Dorsolateral prefrontal cortex (tissue), 122 donors: ENCODE measurements at places on chromosomes 13 and 19.

GRCh38 chr19:55605637-55606470, at the start of gene ZNF865:
ZNF865 (plus strand) TSS chr19:55605647; CDS start chr19:55613619, 7,972 bp downstream.
- peak; percentile 70 for DNase-seq

DNA sequence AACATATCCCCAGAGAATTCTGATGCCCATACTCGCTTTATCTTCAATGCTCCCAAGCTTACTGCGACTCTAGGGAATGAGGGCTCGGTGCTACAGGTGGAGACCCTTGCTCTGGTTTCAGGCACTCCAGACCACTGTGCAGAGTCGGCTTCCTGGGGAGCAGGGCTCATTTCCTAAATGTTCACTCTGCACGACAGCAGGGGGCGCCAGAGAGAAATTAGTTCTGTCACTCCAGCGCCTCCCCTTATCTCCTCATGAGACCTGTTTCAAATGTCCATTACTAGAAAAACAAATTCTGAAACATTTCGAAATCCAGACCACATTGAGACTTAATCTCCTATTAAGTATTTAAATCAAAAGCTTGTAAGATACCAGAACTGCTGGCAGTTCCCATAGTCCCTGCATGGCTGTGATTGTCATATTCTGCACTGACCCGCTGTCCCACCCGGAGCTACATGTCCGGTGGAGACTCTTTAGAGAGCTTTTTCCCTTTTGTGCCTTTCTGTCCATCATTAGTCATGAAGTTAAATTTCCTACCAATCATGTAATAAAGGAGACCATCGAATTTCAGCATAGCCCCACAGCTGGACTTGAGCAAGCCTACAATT, 22.4 kb downstream of the EPSTI1 start:
- peak; percentile 59 for DNase-seq

DNA sequence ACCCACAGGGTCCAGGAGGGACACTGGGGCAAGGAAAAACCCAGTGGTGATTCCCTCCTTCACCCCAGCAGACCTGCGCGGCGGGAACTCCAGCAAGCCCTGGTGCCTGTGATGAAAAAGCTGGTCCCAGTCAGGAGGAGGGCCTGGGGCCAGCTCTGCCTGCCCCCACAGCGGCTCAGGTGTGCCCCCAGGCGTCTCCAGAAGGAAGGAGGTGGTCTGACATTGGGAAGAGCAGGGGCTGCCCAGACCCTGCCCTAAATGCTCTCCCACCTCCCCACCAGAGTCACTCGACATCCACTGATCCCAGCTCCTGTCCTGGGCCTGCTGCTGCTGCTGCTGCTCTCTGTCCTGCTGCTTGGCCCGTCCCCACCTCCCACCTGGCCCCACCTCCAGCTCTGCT, 6.2 kb downstream of the PTH2 start:
- no peak for DNase-seq

GRCh38 chr13:32802159-32802558, 214.1 kb upstream of the KL start:
- no peak for DNase-seq

DNA sequence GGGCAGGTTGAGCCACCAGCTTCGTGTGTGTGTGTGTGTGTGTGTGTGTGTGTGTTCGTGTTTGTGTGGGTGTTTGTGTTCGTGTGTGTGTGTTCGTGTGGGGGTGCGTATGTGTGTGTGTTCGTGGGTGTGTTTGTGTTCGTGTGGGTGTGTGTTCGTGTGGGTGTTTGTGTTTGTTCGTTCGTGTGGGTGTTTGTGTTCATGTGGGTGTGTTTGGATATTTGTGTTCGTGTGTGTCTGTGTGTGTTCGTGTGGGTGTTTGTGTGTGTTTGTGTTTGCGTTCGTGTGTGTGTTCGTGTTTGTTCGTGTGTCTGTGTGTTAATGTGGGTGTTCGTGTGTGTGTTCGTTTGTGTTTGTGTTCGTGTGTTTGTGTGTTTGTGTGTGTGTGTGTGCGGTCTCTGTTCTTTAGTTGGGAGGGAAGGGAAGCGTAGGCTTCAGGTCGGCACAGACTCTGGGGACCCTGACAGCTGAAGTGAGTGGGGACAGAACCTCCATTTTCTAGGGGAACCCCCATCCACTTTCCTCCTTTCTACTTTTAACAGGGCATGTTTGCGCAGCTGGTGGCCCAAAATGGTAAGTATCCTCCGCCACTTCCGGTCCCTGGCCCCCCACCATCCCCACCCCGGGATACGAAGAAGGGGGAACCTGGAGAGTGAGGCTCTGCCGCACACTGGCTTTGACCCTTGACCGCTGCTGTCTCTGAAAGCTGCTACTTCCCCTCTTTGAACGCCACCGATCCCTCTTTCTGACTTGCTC, 1.6 kb downstream of the TNFSF9 start:
- no peak for DNase-seq

DNA sequence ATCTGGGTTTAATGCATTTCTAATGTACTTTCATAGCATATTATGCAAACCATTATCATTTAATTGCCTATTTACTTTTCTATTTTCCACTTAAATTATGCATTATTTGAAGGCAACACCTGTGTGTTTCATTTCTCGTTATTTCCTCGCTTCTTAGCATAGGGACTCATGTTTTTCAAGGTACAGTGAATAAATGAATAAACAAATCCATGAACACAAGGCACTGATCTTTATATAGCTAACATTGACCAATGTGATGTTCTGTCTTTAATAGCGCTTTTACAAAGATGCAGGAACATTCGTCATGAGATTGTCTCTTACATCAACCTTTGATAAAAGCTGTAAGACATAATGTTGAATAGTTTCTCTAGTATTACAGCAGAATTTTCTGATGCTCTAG, 121.2 kb downstream of the B3GLCT start:
- no peak for DNase-seq

DNA sequence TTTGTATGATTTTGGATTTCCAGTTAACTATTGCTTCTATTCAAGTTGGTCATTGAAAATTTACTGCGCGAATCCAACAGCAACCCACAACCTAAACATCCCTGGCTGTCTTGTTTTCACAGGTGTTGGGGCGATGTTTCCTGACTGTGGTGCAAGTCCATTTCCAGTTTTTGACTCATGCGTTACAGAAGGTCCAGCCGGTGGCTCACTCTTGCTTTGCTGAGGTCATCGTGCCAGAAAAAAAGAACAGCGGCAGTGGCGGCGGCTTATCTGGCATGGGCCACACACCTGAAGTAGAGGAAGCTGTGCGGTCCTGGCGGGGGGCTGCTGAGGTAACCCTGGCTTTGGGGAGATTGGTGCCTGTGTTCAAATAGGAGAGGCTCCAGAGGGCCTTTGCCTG, 45.2 kb upstream of the GPI start:
- DNase-seq = no peak

GRCh38 chr13:98909016-98909415, 68.8 kb downstream of the DOCK9 start:
- no peak for DNase-seq

- no peak for DNase-seq
Observed at GRCh38 chr13:34578471-34578870, 363.6 kb upstream of the NBEA start.

GRCh38 chr13:113804017-113804702, 45.1 kb downstream of the TMEM255B start:
- no peak for DNase-seq
